NCI-H2227 treated with DMSO at 0.1 percent for 48 hours (cell line): ENCODE measurements at places on chromosomes 2 and 18.

DNA sequence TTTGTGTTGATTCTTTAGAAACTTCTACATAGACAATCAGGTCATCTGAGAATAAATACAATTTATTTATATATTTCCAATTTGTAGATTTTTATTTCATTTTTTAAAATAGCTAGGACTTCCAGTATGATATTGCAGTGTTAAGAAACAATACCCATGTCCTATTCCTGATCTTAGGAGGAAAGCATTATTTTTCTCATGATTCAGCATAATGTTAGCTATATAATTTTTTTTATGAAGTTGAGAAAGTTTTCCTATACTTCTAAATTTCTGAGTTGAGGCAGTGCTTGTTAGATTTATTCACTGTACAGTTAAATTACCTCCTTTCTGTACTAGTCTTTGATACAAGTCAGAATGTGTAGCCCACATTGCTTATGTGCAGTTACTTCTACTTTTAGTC lies 595.7 kb upstream of the HS6ST1 start:
- no peak for DNase-seq

DNA sequence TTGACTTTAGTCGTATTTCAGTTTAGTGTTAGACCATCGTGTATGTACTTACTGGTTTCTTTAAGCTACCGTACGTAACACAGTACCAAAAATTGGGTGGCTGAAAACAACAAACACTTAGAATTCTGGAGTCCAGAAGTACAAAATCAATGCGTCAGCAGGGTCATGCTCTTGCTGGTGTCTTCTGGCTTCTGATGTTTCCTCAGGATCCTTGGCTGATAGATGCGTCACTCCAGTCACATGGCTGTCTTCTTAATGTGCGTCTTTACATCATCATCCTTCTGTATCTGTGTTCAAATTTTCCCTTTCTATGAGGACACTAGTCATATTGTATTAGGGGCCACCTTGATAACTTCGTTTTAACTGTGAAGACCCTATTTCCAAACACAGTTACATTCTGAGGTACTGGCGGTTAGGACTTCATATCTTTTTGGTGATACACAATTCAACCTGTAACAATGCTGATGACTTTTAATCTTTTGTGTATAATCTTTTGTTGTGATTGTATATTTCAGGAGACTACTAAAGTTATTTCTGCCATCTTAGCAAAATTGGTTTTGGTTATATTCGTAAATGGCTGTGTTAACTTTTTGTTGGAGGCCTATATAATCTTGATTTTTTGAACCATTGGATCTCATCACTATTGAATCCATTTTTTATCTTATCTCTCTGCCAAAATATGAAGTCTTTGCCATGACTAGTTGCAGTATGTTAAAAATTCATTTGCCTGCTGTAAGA lies 25.4 kb downstream of the ACTR3 start:
- no peak for DNase-seq

DNA sequence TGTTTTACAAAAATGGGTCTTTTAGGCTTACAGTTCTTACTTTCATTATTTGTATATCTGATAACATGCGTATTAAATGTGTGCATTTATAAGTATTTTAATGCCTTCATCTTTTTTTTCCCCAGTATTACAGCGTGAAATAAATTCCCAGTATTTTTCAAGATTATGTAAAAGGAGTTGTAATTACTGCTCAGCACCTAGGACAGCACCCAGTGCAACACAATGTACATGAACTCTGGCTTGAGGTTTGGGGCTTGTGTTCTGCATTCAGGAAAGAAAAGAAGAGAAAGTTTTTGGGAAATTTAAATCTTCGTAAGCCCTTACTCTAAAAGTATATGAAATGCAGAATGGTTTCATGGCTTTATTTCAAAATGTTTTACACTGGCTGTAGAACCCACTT lies 16.7 kb downstream of the ZNF638 start:
- DNase-seq, result no peak

- DNase-seq, result no peak
These were observed 129.8 kb upstream of the CAB39 start for GRCh38 chr2:230582851-230583283.

GRCh38 chr18:49001587-49001986 lies 50.8 kb upstream of the SMAD7 start:
- no peak for DNase-seq

DNA sequence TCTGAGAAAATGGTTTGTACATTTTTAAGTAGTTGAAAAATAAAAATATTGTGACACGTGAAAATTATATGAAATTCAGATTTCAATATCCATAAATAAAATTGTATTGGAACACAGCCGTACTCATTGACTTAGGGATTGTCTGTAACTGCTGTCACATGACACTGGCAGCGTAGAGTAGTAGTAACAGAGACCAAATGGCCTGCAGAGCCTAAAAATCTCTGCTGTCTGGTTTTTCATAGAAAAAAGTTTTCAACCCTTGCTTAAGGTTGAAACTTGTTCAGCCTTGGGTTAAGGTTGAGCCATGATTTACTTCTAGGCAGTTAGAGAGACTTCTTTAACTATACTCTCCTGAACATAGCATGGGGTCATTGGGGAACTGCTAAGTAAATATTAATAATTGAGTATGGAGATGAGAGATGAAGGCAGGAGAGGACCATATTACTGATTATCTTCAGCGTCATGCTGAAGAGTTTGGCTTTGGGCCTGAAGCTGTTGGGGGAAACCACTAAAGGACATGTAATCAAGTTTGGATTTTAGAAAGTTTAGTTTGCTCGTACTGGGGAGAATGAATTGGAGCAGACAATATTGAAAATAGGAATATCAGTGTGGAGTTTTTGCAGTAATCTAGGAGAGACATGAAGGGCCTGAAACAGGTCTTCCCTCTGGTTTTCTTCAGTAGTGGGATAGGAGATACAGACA lies 16.2 kb downstream of the EML4 start:
- DNase-seq, result no peak

DNA sequence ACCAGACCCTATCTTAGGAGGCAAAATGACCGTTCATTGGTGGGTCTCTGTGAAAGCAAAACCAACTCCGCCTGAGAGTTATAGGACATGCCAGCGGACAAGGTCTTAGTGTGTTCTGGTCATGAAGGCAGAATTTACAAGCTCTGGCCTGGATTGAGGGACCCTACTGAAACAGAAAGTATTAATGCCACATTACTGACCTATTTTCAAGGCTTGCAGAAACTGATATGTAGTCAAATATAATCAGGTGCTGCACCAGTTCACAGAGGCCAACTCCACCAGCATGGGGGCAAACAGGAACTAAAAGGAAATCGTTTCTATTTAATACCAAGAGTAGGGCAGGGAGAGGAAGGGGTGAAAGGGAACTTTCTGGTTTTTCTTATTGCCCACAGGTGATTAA lies 19.7 kb downstream of the TYMS start:
- DNase-seq, result no peak

GRCh38 chr2:116133381-116133942 lies 1681.0 kb upstream of the DDX18 start:
- no peak for DNase-seq

GRCh38 chr2:99403524-99403923 lies 66.3 kb downstream of the EIF5B start:
- no peak for DNase-seq

DNA sequence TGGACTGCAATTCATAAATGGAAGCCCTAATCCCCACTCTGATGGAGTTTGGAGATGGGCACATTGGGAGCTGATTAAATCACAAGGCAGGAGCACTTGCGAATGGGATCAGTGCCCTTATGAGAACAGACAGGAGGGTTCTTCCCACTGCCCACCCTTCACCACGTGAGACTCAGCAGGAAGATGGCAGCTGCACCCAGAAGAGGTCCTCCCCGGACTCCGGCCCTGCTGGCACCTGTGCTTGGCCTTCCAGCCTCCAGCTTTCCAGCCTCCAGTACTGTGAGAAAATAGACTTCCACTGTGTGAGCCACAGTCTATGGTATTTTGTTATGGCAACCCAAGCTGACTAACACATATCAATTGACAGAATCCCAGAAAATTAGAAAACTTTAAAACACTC lies 267.6 kb upstream of the SALL3 start:
- no peak for DNase-seq

DNA sequence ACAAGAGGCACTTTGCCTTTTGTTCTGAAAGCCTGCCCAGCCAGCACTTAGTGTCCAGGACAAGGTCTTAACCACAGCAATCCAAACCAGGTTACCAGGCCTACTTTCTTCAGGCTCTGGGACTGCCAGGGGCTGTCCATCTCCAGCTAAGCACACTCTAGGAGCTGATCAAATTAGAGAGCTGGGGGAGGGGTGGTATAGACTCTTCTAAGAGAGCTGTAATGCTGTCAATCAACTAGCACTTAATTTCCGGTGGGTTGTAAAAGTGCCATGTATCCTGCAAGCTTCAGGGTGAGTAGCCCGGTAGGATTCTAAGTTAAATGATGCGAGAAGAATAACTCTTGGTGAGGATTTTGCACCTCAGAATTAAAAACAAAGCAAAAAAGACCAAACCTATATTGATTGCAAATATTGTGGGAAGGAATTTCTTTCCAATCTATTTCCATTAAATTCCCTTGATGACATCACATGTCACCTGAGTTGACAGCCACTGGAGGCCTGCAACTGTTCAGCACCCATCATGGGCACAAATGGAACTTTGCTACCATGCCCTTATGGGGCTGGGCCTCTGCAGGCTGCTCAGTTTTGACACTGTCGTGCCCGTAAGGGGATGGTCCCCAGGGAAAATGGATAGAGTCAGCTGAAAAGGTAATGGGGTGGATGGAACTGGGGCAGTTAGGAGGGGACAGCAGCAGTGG lies 8.7 kb upstream of the COX7A2L start:
- no peak for DNase-seq

DNA sequence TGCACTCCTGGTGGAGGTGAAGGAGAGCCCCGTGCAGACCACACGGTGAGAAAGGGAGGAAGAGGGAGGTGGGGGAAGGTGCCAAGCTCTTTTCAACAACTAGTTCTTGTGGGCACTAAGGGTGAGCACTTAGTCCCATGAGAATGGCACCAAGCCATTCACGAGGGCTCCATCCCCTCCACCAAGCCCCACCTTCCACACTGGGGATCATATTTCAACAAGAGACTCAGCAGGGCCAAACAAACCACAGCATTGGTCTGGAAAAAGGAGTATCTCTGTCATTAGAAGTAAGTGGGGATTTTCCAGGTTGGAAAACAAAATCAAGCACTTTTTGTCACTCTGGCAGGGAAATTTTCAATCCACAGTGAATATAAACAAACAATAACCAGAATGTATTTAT lies 38.4 kb downstream of the ZAP70 start:
- no peak for DNase-seq

- no peak for DNase-seq
These were observed 62.2 kb downstream of the KIAA2012 start for GRCh38 chr2:202135091-202135874.

- no peak for DNase-seq
These were observed 22.2 kb upstream of the FAM228A start for GRCh38 chr2:24152413-24153197.

GRCh38 chr18:25561918-25562317 lies 210.0 kb upstream of the ZNF521 start:
- DNase-seq, result no peak

GRCh38 chr18:65749841-65750240 lies 971 bp upstream of the CDH7 start:
- peak; percentile 66 for DNase-seq

DNA sequence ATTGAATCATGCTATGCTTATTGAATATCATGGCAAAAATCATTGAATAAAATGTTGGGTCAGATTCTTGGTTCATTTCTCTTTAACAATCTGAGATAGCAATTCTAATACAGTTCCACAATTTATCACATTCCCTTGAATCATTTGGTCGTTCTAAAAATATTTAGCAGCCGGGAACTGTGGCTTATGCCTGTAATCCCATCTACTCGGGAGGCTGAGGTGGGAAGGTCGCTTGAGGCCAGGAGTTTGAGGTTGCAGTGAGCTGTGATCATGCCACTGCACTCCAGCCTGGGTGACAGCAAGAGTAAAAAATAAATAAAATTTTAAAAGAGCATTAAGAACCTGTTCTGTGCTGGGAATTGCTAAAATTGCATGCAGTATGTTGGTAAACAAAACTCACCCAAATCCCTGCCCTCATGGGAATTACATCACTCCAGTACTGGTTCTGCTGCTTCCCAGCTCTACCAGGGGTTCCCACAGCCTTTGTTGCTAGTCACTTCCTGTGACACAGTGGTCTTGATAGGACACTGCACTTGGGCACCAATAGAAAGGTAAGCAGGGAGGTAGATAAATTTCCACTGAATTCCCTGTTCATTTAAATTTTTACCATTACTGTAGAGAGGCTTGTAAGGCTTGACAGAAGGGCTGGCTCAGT lies 200.4 kb downstream of the CTNNA2 start:
- no peak for DNase-seq

GRCh38 chr2:177169810-177170514 lies 42.6 kb upstream of the HNRNPA3 start:
- peak; percentile 71 for DNase-seq

DNA sequence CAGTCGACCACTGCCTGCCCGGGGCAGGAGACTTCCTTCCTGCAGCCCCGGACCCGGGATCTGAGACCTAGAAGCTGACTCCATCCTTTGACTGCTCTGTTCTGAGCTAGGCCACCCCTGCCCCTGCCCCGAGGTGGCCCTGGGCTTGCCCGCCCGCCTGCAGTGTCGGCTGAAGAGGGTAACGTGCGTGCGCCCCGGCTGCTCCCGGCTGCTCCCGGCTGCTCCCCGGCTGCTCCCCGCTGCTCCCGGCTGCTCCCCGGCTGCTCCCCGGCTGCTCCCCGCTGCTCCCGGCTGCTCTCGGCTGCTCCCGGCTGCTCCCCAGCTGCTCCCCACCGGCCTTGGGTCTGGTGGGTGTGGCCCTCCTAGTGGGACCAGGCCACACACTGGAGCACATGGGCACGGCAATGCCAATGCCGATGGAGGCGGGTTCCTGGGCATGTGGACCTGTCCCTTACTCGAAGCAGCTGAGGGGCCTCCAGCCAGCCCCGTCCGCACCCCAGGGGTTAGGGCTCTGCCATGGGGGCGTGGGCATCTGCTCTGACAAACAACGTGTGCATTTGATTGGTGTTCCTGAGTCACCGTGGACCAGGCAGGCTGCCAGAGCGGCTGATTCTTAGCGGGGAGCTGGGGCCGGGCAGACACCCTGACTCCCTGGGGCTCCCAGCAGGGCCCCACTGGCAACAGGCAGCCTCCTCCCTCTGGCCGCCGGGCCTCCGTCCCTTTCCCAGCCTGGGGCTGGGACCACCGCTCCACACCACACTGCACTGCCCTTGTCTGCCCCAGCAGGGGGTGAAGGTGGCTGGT lies 2.0 kb upstream of the GAL3ST2 start:
- no peak for DNase-seq
